ENCODE measurements at places on chromosomes 1 and 21. TPM values are rescaled to one million over a fixed set of nuclear protein-coding genes. Genes with fewer than 3 reads are reported as not detected.

HRNR gene
- polyA plus RNA-seq, result 0.12 TPM

DNA sequence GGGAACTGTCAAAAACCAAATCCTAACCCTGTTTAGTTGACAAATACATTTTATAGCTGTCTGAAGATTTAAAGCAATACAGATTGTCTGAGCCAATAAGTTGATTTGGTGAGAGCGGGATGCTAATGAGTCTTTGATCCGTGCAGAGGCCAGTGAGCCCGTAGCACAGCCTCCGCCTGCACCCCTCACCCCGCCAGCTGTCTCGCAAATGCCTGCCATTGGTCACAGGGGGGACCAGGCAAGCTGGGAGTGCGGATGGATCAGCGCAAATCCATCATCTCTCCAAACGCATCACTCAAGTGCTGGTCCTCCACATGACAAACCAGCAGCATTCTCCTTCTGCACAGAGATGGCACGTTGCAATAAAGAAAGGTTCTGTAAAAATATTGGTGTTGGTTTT, 51.0 kb downstream of the ZBTB18 start:
- no peak for DNase-seq

DNA sequence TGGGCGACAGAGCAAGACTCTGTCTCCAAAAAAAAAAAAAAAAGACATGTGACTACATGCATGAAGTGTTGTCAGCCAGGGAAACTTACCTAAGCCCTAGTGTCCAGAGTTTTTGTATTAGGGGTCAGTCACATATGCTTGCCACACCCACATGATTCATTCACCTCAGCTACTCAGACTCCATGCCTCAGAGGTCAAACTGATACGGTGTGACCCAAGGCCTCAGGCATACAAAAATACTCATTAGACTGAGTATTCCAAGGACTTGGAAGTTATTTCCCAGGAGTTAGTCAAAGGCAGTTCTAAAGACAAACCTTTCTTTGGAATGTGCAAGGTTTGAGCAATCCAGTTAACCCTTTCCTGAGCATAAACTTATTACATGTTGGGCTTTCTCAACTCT, 6.3 kb upstream of the TRIM33 start:
- no peak for DNase-seq

DNA sequence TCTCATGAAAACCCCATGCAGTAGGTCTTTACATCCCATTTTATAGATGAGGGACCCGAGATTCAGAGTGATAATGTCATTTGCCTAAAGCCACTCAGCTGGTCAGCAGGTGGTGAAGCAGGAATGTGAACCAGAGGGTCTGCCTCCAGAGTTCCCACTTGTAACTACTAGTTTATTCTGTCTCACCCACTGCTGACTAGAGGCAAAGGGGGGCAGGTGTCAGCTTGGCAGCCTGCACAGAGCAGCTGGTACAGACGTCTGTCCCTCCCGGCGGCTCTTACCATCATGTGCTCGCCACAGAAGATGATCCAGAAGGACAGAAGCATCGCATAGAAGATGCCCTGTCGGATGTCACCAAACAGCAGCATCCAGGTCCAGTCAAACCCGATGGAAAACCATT, 82.4 kb downstream of the WLS start:
- DNase-seq, result no peak

GRCh38 chr21:33761441-33762036, 119.2 kb downstream of the ITSN1 start:
- peak; percentile 40 for DNase-seq

DNA sequence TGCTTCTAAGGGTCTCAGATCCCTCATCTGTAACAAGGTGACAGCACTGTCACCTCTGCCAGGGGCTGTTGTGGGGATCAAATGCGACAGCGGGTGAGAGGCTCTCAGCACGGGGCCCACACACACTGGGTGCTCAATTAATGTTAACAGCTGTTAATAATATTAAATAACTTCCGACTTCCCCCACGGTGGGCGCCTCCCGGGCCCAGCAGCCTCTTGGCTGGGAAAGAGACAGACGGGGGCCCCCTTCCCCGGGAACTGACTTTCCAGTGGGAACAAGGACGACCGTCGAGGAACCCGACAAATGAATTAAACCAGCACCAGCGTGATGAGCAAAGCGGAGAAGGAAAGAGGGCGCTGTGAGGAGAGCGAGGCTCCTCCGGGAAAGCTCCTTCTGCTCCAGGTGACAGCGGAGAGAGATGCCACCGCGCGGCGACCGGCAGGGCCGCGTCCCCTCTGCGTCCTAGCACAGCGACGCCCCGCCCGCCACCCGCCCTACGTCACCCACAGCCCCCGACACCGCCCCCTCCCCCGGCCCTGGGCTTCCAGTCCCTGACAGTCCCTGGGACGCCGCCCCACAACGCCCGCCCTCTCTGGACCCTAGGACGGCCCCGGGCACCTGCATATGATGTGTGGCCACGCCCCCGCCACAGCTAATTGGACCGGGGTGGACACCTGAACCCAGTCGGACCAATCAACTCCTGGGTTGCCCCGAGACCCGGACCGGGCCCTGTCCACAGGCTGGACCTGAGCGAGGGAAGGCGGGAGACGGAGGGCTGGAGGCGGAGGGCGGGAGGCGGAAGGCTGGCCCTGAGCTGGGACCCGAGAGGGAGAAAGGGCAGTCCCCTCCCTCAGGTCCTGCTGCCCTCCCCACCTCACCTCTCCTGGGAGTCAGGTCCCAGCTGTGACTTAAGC, 38.2 kb downstream of the MATN1 start:
- peak; percentile 91 for DNase-seq

DNA sequence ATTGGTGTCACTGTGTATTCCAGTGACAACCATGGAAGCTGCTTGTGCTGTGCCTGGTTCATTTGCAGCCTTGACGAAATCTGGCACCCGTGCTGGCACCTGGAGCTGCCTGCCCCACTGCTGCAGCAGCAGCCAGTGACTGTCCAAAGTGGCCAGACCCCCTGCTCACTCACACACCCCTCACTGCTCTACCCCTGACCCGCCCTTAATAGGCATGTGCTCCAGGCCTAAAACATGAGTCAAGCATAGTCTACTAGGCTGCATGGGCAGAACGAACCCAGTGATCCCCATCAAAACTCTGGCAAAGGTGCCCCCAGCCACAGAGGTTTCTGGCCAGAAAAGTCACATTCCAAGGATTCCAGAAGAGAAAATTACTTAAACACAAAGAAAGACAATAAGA, 7.7 kb downstream of the PRAMEF1 start:
- no peak for DNase-seq

- DNase-seq, result peak; percentile 57
These were observed 40.7 kb upstream of the PRKACB start for GRCh38 chr1:84103197-84103992.

ZBTB8A gene
- 8.0 TPM for polyA plus RNA-seq

DNA sequence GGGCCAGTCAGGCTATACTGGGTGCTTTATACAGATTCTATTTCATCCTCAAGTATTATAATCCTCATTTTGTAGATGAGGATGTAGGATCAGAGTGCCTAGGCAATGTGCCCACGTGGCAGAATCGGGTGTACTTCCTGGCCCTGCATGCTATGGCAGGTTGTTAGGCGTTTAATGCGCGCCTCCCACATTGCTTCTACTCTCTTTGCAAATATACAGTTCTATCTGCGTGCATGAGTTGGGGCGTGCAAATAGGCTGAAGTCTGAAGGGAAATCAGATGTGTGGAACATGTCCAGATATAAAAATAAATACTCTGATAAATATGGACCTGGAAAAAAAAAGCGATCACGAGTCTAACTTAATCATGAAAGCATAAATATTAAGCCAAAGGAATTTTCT, 194.7 kb upstream of the FMN2 start:
- no peak for DNase-seq

All from large intestine (tissue), 12 donors.